ENCODE measurements at places on chromosomes 7 and 10.

DNA sequence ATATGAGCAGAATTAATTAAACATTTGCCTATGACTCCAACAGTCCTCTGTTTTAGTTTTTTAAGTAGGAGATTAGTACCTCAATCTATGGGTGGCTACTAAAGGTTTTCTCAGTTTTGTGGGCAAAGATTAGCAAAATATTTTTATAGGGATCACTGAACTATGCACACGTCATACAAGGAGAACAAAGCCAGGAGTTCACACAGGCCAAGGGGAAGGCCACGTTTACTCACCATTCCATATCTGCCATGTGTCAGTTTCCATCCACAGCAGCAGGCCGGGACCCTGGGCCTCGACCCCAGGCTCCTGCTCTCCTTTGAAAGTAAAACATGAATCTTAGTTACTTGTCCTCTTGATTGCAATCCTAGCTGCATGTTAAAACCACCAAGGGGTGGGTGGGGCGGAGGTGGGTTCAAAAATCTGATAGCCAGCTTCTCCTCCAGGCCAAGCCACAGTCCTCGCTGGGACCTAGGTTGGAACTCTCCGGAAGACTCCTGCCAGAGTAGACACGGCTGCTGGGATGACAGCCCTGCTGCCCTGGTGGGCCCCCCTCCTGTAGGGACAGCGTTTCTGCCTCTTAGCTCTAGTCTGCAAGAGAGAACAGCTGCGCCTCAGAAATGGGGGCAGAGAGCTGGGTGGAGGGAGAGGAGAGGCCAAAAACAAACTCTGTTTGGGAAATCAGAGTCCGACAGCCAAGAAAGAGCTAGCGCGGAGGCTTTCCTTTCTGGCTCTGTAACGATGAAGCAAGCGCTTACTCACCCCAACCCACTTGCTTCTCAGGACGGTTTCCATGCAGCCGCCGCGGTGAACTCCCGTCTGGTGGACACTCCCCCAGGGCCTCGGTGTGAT lies 35.6 kb downstream of the PITRM1 start:
- DNase-seq = no peak

DNA sequence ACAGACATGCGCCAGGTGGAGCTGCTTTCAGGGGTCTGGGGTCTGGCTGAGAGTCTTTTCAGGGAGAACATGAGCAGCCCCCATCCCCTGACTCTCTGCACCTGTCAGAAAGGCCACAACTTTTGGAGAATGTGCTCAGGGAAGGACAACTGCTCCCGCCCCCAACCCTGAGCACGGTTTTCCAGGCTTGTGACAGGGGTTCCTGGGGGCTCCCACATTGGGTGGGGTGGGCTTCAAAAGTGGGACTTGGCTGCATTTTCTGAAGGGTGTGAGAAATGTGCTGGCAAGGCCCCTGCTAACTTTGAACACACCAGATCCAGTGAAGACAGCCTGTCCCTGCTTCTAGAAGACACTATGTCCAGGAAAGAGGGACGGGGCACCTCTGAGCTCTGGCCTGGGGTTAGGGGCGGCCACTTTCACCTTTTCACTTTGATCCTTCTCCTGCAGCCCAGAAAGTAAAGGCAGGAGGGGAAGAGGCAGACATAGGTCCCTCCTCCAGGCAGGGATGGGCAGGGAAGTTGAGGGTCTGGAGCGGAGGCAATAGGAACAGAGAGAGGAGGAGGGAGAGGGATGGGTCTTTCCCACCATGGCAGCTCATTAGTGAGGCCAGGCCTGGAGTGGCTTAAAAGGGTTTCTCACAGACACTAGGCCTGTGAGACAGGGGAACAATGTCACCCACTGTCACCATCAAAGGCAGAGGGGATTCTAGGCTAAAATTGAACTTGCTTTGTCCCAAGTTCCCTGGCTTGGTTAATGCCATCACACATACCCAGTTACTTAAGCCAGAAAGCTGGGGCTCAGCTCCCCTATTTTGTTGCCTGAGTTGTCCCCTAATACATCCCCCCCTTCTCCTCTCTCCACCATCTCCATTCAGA lies 1.5 kb downstream of the KCP start:
- DNase-seq = no peak

- DNase-seq = no peak
Measured at GRCh38 chr7:20535541-20535940, 79.9 kb upstream of the ABCB5 start.

GRCh38 chr10:59434463-59435321 lies 72.3 kb upstream of the FAM13C start:
- no peak for DNase-seq

- no peak for DNase-seq
Measured at GRCh38 chr7:18390535-18390907, 105.0 kb upstream of the HDAC9 start.

GRCh38 chr10:61181832-61182231 lies 237.8 kb upstream of the RHOBTB1 start:
- DNase-seq = no peak
